ENCODE measurements at places on chromosomes 3 and 15. TPM values are rescaled to one million over a fixed set of nuclear protein-coding genes. Genes with fewer than 3 reads are reported as not detected.

CLSTN2 gene
- total RNA-seq: 7.1 TPM

SLC22A14 gene
- 0.46 TPM for total RNA-seq

DNAH12 gene
- total RNA-seq: 0.52 TPM

- no peak for DNase-seq
These were observed 15.4 kb upstream of the OXTR start for GRCh38 chr3:8784676-8785435.

- no peak for DNase-seq
These were observed 76.8 kb downstream of the NPAP1 start for GRCh38 chr15:24752354-24752753.

GRCh38 chr15:25863111-25863967 is at the start of gene ATP10A:
TSS of gene ATP10A (minus strand) at chr15:25863327. CDS start at chr15:25863096, 231 bp downstream.
- DNase-seq: peak; percentile 39

DNA sequence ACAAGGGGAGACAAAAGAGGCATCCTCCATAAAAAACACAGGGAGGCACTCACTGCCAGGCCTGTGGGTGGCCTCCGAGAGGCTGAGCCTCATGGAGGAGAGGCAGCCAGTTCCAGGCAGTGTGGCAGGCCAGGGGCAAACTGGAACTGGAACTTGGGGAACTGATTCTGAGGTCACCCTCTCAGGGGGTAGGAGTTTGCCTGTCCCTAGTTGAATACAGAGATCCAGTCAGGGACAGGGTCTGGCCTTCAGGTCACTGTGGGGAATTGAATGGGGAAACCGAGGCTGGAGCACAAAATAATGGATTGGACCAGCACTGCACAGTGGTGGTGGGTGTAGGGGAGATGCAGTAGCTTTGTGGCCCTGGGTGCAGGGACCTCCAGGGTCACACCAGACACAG is 58.7 kb downstream of the TPRA1 start:
- DNase-seq: no peak
